Glutamatergic neuron (in vitro differentiated cells): ENCODE measurements at places on chromosomes 2 and 18. TPM values are rescaled to one million over a fixed set of nuclear protein-coding genes. Genes with fewer than 3 reads are reported as not detected.

Gene ASIC4
- 5.4 TPM for total RNA-seq

Gene CXCR1
- total RNA-seq, result not detected

Gene LIPG
- total RNA-seq, result 10.2 TPM

Gene HOXD3
- not detected for total RNA-seq

Gene TRIP12
- total RNA-seq, result 192 TPM

Gene SERPINB10
- not detected for total RNA-seq

Gene TEX44
- total RNA-seq, result not detected

Gene GPR35
- total RNA-seq, result 1.5 TPM
